ENCODE measurements at places on chromosomes 4 and X.
A peak's percentile ranks its signal among the peaks of the same experiment; 100 is the strongest.

DNA sequence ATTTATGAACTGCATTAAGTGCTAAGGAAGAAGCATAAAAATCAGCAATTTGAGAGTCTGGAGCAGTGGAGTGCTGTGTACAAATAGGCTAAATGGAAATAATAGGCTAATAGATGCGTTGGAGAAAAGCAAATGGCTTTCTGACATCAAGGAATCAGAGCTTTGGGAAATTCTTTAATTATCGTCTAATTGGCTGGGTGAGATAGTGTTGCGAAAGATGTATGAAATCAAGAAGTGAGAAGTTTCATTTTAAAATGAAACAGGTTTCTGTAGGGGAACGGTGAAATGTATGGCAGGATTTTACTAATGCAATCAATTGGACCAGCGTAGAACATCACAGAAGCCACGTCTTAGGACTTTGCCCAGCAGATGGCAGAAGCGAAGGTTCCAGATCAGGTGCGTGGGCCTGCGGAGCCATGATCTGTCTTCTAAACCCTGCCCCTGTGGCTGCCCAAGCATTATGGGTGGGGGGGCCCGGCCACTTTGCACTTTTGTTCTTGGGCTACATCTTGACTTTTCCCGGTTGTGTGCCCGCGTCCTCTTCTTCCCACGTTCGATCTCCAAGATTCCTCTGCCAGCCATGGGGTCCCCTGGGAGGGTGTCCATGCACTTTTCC is 118.5 kb upstream of the SHISA3 start:
- DNase-seq, result no peak

DNA sequence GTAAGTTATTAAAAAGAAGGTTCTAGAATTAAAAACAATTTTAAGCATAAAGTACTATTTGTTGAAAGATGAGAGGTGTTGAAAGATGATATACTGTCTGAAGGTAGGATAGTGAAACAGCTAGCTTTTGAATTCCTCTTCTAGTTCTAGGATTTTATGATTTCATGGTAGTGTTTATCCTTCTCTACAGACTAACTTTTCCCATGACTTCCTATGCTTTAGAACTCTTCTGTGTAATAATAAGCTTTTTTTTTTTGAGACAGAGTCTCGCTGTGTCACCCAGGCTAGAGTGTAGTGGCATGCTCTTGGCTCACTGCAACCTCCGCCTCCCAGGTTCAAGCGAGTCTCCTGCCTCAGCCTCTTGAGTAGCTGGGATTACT is 96.0 kb upstream of the NUDT6 start:
- no peak for DNase-seq

DNA sequence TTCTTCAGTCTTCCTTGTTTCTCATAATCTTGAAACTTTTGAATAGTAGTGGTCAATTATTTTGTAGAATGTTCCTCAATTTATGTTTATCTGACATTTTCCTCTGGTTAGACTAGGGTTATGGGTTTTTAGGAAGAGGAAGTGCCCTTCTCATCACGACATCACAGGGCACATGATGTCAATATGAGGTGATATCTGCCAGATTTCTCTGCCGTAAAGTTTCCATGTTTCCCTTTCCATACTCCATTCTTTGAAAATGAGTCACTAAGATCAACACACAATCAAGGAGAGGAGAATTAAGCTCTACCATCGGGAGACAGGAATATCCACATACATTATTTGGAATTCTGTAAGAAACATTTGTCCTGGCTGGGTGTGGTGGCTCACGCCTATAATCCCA is 28.4 kb downstream of the RP2 start:
- DNase-seq, result peak; percentile 11

GRCh38 chrX:39633293-39633692 is 464.5 kb downstream of the BCOR start:
- DNase-seq, result no peak

- DNase-seq, result no peak
Observed at GRCh38 chrX:19849464-19850080, 37.8 kb downstream of the SH3KBP1 start.

DNA sequence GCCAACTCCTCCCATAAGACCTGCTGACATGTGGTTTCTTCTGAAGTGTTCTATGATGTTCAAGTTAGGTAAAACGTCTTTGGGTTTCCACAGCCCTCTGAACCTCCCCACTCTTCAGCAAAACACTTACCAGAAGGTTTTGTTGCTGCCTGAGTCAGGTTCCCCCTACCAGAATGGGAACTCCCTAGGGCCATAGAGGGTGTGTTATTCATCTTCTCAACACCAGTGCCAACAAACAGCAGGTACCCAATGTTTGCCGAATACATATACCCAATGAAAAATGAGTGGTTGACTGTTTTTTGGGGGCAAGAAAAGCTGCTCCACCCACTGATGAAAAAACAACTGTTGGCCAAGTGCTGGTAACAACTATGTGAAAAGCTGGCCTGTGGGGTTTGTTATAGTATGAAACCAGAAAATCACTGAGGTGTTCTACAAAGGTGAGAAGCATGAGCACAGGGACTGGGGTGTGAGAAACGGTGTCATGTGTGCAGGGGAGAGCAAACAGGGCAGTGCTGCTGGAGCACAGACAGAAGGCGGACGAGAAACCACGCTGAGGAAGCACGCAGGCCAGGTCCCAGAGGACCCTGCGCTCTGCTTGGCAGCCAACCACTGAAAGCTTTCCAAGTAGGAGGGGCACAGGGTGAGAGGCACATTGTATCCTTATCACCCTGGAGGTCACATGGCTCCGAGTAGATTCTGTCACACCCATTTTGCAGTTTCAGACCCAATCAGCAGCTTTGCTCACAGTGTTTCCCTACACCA is 28.8 kb downstream of the ATP8A1 start:
- no peak for DNase-seq

DNA sequence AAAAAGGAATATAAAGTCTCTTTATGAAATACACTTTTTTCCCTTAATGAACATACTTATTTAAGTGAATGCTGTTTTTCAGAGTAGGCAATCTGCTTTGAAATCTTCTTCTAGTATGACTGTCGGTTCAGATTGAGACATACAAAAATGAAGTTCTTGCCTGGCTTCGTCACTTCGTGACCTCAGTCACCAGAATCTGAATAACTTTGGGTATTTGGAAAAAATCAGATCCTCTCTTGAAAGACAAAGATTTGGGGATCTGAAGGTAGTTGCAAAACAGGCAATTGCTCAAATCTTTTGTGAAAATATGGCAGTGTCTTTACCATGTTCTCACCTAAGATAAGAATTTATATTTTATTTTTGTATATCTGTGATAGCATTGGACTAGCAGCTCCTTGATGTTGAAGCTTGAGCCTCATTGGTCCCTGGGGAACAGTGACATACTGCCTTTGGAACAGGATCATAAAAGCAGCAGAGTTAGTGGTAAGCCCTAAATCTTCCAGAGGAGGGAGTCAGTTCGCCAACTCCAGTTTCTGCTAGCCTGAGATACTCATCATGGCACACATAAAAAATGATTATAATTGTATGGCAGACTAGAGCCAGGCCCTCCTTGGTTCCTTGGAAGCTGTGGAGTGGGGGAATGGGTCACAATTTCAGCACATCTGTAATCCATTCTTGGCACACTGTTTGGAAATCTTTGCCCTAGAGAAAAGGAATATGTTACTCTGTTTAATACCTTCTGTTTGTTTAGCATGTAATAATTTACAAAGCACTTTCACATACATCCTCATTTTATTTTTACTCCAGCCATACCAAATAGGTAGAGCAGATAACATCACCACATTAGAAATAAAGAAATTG is 5.0 kb downstream of the ARFIP1 start:
- no peak for DNase-seq

DNA sequence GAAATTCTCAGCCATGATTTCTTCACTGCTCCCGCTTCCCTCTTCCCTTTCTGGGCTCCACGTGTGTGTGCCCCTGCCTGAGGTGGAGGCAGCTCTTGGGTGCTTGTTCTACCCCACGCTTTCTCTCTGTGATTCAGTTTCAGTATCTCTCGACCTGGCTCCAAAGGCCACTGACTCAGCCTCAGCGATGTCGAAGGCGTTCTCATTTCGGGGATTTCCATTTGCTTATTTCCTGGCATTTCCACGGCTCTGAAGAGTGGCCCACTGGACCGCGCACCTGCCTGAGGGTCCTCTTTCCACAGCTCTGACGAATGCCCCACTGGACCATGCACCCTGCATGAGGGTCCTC is 52.4 kb downstream of the GAK start:
- DNase-seq, result no peak

GRCh38 chr4:13349096-13349495 is 135.0 kb downstream of the RAB28 start:
- no peak for DNase-seq

DNA sequence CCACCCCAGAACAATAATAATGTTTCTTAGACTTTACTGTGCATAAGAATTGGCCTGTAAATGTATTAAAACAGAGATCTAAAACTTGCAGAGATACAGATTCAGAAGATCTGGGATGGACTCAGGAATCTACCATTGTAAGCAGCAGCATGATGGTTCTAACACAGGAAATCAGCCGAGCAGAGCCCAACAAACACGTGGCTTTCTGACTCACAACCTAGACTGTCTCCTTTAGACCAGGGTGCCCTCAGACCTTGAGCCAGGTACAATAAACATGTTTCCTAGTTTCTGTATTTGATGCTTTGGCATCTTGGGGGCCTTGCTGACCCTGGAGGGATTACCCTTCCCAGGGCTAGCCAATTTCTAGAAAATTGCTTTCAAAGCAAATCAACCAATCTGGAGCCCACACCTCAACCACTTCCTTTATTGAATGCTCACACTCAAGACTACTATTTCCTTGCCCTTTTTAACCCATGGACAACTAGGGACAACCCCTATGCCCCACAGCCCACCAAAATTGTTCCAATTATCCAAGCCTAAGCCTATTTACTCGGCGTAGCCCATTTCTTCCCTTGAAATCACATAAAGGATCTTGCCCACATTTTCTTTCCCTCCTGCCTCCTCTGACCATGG is 80.5 kb downstream of the TBC1D9 start:
- DNase-seq, result no peak

GRCh38 chr4:69517674-69518073 is 22.0 kb upstream of the UGT2B4 start:
- DNase-seq, result no peak

GRCh38 chr4:172787111-172787510 is 381.5 kb upstream of the GALNT7 start:
- no peak for DNase-seq

GRCh38 chrX:110454336-110454735 is 95.7 kb downstream of the RTL9 start:
- no peak for DNase-seq

GRCh38 chrX:79325263-79325958 is 41.7 kb downstream of the ITM2A start:
- DNase-seq, result no peak

DNA sequence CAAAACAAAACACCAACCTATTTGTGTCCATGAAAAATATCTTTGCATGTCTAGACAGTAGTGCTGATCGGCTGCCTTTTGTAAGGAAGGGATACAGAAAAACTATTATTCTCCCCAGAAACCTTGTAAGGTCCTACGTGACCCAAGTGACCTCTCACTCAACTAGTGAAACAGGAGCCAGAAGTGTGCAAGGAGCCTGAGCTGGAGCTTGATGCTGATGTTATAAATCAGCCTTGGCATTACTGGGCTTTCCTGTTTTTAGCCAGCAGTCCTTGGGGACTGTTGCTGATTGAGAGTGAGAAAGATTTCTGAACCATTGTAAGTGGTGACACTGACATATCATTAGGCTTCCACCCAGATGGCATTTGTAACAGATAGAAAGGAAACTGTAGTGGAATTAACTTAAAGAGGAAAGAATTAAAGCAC is 100.8 kb upstream of the LIMCH1 start:
- DNase-seq, result no peak

- DNase-seq, result no peak
Observed at GRCh38 chr4:104772849-104773248, 278.2 kb upstream of the CXXC4 start.

- no peak for DNase-seq
Observed at GRCh38 chr4:40562681-40563080, 67.0 kb downstream of the RBM47 start.

- no peak for DNase-seq
Observed at GRCh38 chr4:52657618-52658501, 1.2 kb downstream of the USP46 start.

GRCh38 chr4:125992891-125993290 is 678.1 kb downstream of the FAT4 start:
- DNase-seq, result no peak

GRCh38 chr4:5515646-5516045 is 192.7 kb downstream of the EVC2 start:
- no peak for DNase-seq

- DNase-seq, result no peak
Observed at GRCh38 chr4:119679251-119679650, 50.6 kb upstream of the PDE5A start.

- peak; percentile 32 for DNase-seq
Observed at GRCh38 chrX:11953615-11954014, 184.7 kb upstream of the FRMPD4 start.

- no peak for DNase-seq
Observed at GRCh38 chrX:22314211-22314610, 41.5 kb downstream of the CBLL2 start.

- DNase-seq, result no peak
Observed at GRCh38 chr4:7536876-7537275, 102.1 kb upstream of the PSAPL1 start.

- DNase-seq, result no peak
Observed at GRCh38 chr4:173217727-173218126, 49.1 kb downstream of the GALNT7 start.

- DNase-seq, result no peak
Observed at GRCh38 chr4:154616731-154617130, 4.3 kb upstream of the FGG start.

DNA sequence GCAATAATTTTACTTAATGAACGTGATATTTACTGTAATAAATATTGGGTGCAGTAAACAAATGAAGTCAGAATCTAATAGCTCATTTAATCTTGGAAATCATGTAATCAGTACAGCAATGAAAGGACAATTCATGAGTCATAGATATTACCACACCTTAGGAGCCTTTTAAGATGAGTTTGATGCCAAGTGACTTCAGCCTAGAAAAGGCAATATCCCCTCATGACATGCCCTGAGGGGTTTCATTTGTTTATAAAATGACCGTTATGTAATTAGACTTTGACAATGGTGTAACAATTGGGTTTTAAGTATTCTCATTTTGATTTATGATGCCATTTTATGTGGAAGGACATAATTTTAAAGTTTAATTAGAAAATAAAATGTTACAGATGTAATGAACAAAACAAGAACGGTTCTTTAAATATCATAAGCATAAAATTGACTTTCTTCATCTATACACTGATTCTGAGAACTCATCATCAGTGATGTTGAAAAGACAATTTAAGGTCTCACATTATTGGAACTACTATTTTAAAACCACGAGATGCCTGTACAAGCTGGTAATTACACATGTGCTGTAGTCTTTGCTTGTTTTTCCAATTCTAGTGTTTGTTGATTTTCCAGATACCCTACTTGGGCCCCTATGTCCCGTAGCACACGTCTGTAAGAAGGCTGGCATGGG is 5.0 kb downstream of the FGF2 start:
- DNase-seq, result no peak

GRCh38 chr4:132387060-132387459 is 762.0 kb upstream of the PCDH10 start:
- DNase-seq, result no peak

- DNase-seq, result no peak
Observed at GRCh38 chr4:87235020-87235671, 14.7 kb upstream of the KLHL8 start.
